ENCODE measurements at places on chromosomes 4 and X. TPM values are rescaled to one million over a fixed set of nuclear protein-coding genes. Genes with fewer than 3 reads are reported as not detected.

CXCR3 gene
- 28.5 TPM for total RNA-seq

FAM184B gene
- not detected for total RNA-seq

RHOXF1 gene
- total RNA-seq = 1.7 TPM

CLGN gene
- total RNA-seq = not detected
